Stimulated activated CD8-positive, alpha-beta memory T cell treated with anti-CD3 and anti-CD28 coated beads, Interleukin-12 subunit alpha, Interleukin-12 subunit beta, amount 100 ng/mL, for 4 hours (primary cell): ENCODE measurements at places on chromosomes 13 and 19.

- no peak for DNase-seq
Observed at GRCh38 chr13:29743201-29743786, 107.1 kb downstream of the UBL3 start.

- no peak for DNase-seq
Observed at GRCh38 chr13:39941911-39942551, 286.6 kb downstream of the COG6 start.

DNA sequence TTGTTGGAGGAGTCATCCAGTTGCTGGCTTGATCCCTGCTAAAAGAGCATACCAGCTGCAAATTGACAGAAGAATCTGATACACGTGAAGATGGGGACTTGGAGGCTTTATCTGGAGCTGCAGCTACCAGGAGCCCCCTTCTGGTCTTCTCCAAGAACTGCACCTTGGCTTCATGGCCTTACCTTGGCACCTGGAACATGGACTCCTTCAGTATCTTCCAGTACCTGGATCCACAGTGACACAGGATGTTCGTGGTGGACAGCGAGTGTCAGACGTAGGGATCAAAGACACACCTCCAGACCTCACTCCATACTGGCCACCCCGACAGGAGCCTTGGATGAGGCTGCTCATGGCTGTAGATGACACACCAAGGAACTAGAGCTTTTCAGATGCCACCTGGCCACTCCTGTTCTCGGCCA, 9.9 kb upstream of the ACSBG2 start:
- DNase-seq, result peak; percentile 24

DNA sequence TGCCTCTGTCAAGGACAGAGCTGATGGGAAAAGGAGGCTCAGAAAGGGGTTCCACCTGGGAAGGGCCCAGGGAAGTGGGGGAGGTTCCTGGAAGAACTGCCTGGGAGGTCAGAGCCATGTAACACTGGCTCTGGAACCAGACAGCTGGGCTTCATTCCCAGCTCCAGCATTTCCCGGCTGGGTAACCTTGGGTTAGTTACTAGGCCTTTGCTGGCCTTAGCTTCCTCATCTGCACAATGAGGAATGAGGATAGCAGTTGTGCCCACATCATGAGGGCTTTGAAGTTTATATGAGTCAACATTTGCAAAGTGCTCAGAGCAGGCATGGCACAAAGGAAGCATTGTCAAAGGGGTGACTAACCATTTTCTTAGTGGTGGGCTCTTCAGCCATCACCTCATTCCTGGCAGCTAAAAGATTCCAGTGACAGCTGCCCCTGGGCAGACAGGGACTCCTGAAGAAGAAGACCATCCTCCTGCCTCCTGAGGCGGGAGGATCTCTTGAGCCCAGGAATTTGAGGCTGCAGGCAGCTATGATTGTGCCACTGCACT, 1.7 kb upstream of the DNAJB1 start:
- DNase-seq, result no peak

DNA sequence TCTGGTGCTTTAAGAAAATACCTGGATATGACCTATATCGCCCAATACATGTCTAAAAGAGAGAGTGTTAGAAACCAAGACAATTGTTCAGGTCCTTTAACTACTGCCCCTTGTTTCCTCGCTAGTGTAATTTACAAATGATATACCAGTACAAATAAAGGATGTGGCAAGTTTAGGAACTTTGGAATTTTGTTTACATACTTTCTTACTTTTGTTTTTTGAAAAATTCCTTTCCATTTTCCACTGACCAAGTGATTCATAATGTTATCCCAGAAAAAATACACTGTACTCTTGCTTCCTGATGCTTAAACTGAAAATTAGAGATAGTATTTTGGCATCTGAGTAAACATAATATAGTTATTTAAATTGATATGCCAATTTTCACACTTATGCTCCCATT, 96.8 kb upstream of the CSNK1A1L start:
- no peak for DNase-seq

DNA sequence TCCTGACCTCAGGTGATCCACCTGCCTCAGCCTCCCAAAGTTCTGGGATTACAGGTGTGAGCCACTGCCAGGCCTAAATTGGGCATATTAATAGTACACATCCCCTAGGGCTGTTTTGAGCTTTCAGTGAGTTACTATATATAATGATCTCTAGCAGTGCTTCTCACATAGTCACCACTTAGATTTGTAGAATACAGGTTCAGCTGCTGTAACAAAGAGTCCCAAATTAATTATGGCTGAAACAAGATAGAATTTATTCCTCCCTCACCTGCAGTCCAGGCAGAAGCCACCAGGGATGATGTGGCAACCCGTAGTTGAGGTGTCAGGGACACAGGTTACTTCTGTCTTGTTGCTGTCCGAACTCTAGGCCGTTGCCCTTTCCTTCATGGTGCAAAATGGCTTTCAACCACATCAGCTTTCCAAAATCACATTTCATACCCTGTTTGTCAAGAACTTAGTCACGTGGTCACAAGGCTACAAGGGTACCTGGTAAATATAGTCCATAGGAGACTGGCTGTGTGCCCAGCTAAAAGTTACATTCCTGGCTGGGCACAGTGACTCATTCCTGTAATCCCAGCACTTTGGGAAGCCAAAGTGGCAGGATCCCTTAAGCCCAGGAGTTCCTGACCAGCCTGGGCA, 2.9 kb downstream of the PROSER3 start:
- DNase-seq, result no peak

DNA sequence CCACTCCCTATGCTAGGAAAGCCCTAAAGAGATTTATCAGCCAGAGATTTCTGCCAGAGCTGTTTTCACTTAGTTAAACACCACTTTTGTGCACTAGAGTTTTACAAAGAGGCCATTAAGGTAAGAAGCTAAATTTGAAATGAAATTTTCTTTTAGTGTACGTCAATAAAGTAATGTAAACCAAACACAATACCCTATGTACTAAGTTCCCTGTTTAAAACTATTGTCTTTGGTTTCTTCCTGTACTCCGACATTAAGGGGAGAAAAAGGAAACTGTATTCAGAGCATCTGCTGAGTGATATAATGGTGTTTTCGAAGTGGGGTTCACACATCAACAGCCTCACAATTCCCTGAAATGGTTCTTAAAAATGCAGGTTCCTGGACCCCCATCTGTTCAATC, 40.7 kb upstream of the STARD13 start:
- no peak for DNase-seq

DNA sequence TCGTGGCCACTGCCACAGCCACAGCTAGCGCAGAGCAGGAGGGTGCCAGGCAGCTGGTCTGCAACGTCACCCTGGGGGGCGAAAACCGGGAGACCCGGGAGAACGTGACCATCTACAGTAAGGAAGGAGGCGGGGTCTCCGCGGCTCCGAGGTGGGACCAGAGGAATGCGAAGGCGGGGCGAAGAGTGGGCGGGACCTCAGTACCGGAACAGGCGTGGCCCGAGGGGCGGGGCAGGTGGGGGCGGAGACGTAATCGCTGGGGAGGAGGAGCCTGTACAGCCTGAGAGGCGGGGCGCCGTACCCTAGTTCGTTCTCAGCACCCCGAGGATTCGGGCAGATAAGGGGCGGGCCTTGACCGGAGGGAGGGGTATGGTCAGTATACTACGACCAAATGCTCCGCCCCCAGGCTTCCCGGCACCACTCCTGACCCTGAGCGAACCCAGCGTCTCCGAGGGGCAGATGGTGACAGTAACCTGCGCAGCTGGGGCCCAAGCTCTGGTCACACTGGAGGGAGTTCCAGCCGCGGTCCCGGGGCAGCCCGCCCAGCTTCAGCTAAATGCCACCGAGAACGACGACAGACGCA, 2.5 kb downstream of the ICAM5 start:
- no peak for DNase-seq

- DNase-seq, result no peak
Observed at GRCh38 chr13:80116107-80116506, 224.8 kb downstream of the SPRY2 start.

DNA sequence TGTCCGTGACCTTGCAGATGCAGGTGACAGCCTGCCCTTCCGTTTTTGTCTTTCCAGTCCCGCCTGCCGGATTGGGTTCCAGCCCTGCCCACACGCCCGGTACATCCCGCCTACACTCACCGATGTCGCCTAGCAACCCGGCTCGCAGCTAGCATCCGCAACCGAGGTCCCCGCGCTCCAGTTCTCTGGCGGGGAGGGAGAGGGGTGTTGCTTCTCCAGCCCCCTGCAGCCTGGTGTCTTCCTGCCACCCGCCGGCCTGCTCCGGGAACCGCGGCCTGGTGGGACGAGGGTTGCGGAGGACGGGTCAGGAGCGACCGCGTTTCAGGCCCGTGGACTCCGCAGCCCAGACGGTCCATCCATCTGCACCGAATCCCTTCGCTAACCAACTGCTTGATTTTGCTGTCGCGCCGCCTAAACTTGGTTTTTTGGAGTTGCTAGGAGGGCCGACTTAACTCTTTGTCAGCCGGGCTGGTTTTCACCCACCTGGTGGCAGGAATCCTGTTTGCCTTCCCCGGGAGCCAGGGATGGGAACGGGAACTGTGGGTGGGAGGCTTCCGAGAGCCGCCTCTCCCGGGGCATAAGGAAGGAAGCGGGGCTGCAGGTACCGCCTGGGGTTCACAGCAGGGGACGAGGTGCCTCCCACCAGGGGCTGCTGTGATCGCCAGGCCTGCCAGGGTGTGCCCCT, 15.4 kb upstream of the MATK start:
- peak; percentile 57 for DNase-seq
